Astrocyte (in vitro differentiated cells and primary cell): ENCODE measurements at places on chromosomes 7 and 10. TPM values are rescaled to one million over a fixed set of nuclear protein-coding genes. Genes with fewer than 3 reads are reported as not detected.
A peak's percentile ranks its signal among the peaks of the same experiment; 100 is the strongest.

- no peak overlapping the region for H3K4me3 ChIP-seq
- no peak overlapping the region for H3K27ac ChIP-seq
- no peaks in the 10 kb centered on the region for H3K36me3 ChIP-seq
- no peaks in the 10 kb centered on the region for H3K4me1 ChIP-seq
- DNase-seq = no peak
Observed at GRCh38 chr10:49363309-49364031, 32.4 kb downstream of the DRGX start.

DNA sequence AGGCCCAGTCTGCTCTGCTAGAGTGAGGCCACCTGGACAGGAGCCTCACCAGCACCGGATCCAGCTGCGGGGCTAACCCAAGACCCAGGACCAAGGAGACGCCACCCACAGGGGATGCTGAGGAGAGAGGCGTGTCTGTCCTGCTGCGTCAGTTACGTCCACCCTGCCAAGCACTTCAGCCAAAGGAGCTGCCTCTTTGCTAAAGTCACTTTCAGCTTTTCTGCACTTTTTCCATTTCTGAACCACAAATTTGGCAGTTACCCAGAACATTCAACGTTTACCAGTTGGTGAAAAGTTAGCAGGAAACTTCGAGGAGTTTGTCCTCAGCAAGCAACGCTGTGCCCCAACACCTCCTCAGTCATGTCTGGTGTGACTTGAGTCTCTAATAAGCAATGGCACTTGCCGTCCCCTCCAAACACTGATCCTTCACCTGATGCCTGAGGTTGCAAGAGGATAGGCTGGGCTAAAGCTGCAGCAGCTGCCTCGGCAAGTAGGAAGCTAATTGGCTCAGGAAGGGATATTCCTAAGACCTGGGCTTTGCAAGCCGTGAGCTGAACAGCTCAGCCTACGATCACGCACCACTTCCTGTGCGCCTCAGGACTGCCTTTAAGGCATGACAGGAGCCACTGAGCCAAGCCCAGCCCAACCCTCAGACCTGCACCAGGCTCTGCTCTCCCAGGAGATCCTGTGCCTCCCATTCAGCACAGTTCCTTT is 40.1 kb downstream of the KCNH2 start:
- no peaks in the 10 kb centered on the region for H3K36me3 ChIP-seq
- H3K4me1 ChIP-seq = peaks cover 7% of the 10 kb centered on the region
- peak; percentile 55 for DNase-seq
- H3K27ac ChIP-seq = no peak overlapping the region
- no peaks in the 10 kb centered on the region for H3K27me3 ChIP-seq

GRCh38 chr7:27514861-27515260 is 147.8 kb downstream of the HIBADH start:
- no peak overlapping the region for H3K4me3 ChIP-seq
- H3K36me3 ChIP-seq = no peaks in the 10 kb centered on the region
- H3K27me3 ChIP-seq = no peaks in the 10 kb centered on the region
- H3K4me1 ChIP-seq = no peaks in the 10 kb centered on the region

DNA sequence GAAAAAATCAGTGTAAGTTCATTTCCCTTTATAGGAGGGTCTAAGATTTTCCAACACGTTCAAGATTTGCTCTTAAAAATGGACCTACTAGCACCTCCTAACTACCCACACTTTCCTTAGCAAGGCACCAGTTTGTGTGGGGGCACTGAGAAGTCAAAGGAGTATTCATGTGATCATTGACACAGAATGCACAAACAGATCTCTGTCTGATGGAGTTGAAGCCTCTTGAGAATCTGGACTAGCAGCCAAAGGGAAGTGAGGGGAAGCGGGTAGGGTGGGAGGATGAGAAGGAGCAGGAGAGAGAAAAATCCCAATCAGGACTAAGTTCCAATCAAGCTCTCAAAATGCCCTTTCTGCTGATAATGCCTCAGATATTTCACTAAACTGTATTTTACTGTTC is 4.1 kb downstream of the MMS19 start:
- H3K4me1 ChIP-seq = peaks cover 15% of the 10 kb centered on the region
- H3K4me3 ChIP-seq = no peak overlapping the region
- no peaks in the 10 kb centered on the region for H3K36me3 ChIP-seq
- no peaks in the 10 kb centered on the region for H3K27me3 ChIP-seq
- DNase-seq = no peak

- no peak for DNase-seq
- H3K27ac ChIP-seq = peak overlapping the region; percentile 78
- H3K4me3 ChIP-seq = peak overlapping the region; percentile 78
- peaks cover 15% of the 10 kb centered on the region for H3K4me1 ChIP-seq
- H3K27me3 ChIP-seq = peaks cover 31% of the 10 kb centered on the region
Observed at GRCh38 chr7:23472956-23473843, 2.9 kb upstream of the IGF2BP3 start.

GRCh38 chr7:134639683-134640279 is 6.9 kb upstream of the BPGM start:
- no peak overlapping the region for H3K4me3 ChIP-seq
- H3K27ac ChIP-seq = no peak overlapping the region
- H3K36me3 ChIP-seq = no peaks in the 10 kb centered on the region

Gene CHRM2
- not detected in 2 replicates for total RNA-seq

Gene CTNNA3
- 0.73 and 0.75 TPM in 2 replicates for total RNA-seq

Gene COBL
- 3.6 and 6.4 TPM in 2 replicates for total RNA-seq
